RPMI7951 (cell line): ENCODE measurements at places on chromosomes 6 and 20.

DNA sequence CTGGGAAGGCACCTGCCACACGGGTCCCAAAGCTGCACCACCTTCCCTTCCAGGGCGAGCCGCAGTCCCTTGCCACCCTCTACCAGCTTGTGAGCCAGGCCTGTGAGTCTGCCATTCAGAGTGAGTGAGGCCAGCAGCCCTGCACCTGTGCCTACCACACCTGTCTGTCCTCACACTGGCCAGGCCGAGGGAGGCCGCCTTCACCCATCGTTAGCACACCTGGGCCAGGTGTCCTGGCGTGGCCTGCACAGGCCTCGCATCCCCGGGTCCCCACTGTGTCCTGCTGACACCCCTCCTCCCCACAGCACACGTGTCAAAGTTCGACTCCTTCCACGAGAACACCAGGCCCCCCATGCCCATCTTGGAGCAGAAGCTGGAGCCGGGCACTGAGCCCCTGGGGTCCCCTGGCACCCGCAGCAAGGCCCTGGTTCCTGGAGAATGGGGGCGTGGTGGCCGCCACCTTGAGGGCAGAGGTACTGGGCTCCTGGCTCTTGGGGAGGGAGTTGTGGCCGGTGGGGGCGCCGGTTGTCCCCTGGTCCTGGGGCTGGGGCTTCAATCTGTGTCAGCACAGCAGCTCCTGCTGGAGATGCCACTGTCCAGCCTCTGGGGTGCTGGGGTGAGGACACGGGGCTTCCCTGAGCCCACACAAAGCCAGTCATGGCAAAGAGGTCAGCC is 33.0 kb downstream of the CHRNA4 start:
- DNase-seq = no peak

DNA sequence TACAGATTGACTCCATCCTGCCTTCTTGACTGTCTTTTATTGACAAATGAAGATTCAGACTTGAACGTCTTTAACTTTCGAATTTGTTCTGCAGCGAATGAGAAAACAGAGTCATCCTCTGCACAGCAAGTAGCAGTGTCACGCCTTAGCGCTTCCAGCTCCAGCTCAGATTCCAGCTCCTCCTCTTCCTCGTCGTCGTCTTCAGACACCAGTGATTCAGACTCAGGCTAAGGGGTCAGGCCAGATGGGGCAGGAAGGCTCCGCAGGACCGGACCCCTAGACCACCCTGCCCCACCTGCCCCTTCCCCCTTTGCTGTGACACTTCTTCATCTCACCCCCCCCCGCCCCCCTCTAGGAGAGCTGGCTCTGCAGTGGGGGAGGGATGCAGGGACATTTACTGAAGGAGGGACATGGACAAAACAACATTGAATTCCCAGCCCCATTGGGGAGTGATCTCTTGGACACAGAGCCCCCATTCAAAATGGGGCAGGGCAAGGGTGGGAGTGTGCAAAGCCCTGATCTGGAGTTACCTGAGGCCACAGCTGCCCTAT is 12.2 kb downstream of the BRD2 start:
- DNase-seq = no peak

DNA sequence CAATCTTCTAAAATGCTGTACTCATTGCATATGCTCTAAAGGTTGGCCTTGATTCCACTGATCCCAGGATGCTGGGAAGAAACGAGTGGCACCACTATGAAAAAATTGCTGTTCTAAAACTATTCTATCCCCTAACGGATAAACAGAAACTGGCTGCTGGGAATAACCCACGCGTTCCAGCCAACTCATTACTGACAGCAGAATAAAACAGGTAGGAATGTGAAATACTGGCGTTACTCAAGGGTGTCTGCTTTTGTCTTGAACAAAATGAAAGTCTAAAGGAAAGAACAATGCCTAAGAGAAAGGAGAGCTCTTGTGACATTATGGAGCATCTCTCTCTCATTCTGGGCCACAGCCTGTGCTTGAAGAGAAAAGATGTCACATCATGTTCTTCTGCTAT is 26.1 kb downstream of the GPR63 start:
- DNase-seq = no peak

DNA sequence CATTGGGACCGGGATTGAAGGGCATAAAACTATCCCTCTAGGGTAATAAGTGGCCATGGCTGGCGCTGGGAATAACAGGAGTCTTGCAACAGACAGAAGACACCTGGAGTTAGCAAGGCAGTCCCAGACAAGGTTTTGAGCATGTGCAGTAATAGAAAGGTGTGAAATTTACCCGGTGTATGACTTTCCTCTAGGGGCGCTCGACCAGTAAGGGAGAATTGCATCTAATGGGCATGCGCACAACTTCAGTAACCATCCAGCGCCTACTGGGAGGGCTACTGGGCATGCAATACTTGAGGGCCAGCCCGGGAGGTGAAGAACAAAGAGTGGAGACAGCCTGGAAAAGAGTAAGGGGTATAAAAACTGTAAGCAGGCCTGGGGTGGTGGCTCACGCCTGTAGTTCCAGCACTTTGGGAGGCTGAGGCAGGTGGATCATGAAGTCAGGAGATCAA is 32.7 kb downstream of the SERPINB6 start:
- no peak for DNase-seq

DNA sequence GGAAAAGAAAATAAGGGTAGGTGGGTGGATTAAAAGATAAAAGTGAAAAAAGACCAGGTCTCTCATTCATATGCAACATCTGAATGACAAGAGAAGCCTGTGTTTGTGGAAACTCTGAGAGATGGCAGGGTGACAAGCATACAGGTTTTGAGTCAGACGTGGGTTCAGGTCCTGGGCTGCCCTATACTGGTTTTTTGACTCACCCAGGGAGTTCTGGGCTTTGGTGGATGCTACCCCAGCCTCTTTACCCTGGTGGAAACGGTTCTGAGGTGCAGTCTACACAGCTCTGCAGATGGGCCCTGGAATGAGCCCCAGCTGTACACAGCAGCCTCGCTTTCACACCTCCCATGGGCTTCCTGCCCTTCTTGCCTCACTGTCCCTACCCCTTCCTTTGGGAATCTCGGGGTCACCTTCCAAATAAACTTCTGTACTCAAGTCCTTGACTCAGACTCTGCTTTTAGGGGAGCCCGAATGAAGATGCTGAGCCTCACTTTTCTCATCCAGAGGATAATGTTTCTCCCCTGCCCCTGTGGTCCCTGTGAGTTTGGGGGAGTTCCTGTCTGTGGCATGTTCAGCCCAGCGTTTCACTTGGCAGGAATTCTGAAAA is 77.7 kb upstream of the CLDN20 start:
- no peak for DNase-seq

DNA sequence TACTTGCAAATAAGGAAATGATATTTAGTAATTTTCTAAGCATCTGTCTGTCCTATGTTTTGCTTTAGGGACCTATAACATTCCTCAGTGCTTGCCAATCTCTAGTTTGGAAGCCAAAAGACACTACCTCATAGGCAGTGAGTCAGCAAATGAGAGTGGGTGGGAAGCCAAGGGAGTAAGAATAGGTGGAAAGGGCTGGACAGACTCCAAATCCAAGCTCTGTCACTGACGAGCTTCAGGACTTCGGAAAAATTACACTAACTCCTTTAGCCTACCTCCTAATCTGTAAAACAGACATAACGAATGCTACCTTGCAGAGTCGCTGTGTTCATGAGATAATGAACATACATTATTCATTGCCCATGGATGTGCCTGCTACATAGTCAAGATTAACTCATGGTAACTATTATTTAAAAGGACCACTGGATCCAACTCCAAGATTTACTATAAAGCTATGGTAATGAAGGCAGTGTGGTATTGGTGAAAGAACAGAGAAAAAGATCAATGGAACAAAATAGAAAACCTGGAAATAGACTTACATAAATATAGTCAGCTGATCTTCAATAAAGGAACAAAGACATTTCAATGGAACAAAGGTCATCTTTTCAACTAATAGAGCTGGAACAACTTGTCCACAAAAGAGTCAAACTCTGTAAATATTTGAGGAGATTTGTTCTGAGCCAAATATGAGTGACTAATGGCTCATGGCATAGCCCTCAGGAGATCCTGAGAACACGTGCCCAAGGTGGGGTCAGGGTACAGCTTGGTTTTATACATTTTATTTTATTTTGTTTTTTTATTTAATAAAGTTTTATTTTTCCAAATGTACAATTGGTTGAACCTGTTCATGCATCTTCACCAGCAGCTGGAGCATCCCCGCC is 64.1 kb downstream of the FAM50B start:
- DNase-seq = peak; percentile 97

GRCh38 chr20:8427419-8428040 is 295.5 kb downstream of the PLCB1 start:
- no peak for DNase-seq

GRCh38 chr6:167047554-167047953 is 48.4 kb downstream of the CEP43 start:
- no peak for DNase-seq

DNA sequence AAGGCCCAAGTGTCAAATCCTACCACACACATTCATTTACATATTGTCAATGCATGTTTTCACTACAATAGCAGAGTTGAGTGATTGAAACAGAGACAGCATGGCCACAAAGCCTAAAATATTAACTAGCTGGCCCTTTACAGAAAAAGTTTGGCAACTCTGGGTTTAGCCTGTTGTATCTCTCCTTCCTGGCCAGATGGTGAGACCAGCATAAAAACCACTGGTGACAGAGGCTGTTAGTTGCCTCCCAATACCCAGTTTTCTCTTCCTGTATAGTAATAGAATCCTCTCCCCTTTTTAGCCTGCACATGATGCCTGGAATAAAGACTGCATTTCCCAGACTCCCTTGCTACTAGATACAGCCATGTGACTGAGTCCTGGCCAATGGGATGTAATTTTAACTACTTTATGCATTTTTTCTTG is 100.0 kb upstream of the TAB2 start:
- no peak for DNase-seq

- no peak for DNase-seq
These were observed 28.4 kb downstream of the CEBPB start for GRCh38 chr20:50218987-50219435.

DNA sequence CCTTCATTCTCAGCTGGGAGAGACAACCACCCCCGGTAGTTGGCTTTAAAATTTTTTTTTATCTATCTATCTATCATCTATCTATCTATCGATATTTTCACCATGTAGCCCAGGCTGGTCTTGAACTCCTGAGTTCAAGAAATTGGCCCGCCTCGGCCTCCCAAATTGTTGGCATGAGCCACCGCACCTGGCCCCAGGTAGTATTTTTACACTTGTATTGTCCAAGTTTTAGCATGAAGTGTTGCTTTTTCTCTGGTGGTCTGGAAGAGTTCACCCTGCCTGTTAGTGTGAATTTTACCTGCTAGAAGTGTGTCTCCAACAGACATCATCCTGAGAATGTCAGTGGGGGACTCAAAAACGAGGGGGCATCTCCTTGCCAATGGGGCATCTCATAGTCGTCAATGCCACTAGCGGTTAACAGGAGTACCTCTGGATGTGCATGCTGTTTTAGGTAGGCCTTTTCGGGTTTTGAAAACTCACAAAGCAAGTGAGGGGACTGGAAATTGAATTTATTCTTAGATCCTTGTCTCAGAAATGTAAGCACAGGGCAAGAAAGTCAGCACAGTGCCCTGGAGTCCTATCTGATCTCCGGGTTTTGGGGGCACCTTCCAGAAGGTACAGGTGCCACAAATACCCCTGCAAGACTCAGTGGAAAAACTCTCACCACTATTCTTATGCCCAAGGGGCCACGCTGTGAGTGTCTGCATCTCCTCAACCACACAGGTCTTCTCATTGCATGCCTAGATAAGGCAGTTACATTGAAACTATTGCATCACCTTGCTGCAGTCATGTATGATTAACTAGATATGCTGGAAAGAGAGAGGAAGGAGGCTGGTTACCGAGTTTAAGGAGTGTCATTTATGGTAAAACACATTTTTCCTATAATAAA is 37.1 kb downstream of the TNFAIP3 start:
- DNase-seq = peak; percentile 41

GRCh38 chr6:17656092-17656491 is 50.6 kb downstream of the NUP153 start:
- DNase-seq = peak; percentile 21

DNA sequence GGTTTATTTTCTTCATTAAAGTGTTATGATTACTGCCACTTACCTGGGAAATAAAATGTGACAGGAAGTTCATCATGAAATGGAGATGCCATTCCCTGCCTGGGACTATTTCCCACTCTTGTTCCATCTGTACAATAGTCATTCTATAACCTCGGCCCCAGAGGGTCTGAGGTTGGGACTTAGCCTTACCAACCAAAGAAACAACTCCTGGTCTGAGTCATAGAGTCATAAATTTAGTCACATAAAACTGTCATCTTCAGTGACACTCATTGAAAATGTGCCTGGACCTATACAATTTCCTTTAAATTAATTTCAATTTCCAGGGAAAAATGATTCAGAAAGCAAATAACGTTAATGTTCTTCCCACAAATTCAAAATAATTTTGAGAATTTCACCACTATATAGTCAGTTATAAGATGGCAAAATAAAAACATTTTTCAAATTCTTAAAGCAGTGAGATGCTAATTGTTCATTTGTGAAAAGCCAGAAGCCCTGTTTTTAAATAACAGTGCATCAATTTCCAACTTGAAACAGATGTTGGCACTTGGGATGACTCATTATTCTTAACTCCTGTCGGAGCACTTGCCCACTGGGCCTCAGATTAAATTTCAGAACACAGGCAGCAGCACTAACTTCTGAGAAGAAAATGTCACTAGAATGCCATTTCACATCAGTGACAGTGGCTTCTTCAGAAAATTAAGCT is 201.2 kb upstream of the SMLR1 start:
- DNase-seq = peak; percentile 91

GRCh38 chr6:140276133-140276532 is 901.7 kb upstream of the CITED2 start:
- DNase-seq = no peak

DNA sequence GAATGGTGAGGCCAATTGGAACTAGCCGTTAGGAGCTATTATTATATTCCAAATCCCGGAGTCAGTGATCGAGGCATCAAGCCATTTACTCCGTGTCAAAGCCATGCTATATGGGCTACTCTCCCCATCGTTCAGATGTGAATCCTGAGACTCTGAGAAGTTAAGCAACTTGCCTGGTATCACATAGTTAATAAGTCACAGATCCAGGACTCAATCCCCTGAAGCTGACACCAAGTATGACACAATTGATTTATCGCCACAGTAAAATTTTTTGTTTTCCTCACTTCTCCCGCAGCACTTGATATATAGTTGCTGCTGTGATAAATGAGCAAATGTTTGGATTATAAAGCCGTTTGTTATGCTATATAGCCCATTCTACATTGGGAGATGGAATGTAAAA is 50.8 kb upstream of the TSHZ2 start:
- no peak for DNase-seq

GRCh38 chr6:57247603-57248002 is 25.5 kb upstream of the RAB23 start:
- DNase-seq = no peak

DNA sequence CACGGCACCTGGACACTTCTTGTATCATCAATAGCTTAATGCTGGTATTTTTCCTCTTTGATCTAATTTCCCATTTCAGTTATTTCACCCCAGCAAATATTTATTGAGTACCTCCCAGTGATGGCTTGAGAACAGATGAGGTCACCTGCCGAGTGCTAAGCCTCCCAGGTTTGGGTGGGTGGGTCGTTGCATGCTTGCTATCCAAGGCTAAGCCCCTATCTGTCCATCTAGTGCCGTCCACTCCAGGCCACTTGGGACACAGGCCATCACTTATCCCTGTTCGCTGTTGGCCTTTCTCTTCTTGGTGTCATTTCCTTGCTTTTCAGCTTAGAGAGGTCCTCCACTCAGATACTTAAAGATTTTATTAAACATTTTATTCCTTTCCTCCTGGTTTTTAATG is 10.8 kb upstream of the NNAT start:
- DNase-seq = no peak

GRCh38 chr6:3400162-3400561 is 56.7 kb downstream of the SLC22A23 start:
- DNase-seq = no peak
